ENCODE measurements at places on chromosomes 5 and 9. TPM values are rescaled to one million over a fixed set of nuclear protein-coding genes. Genes with fewer than 3 reads are reported as not detected.

Gene ZFP37
- 1.7 TPM for total RNA-seq

Gene FAM153A
- 11.4 TPM for total RNA-seq

Gene TMEM215
- not detected for total RNA-seq

DNA sequence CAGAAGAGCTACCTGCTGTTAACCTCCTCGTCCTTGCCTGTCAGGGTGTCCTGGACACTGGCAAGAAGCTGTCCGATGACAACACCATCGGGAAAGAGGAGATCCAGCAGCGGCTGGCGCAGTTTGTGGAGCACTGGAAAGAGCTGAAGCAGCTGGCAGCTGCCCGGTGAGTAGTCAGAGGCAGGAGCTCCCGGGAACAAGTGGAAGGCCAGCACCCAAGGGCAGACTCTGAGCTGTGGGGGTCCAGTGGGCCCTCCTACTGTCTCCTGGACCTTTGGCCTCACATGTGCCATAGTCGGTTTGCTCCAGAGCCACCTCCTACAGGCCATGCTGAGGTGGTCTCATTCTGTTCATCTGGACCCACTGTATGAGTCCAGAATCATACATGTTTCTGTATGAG is 38.7 kb downstream of the DYNC2I2 start:
- no peak for DNase-seq

- DNase-seq = no peak
Measured at GRCh38 chr5:115304496-115304895, 8.0 kb upstream of the CCDC112 start.

Gene GRM6
- not detected for total RNA-seq

Gene C6
- total RNA-seq = not detected

DNA sequence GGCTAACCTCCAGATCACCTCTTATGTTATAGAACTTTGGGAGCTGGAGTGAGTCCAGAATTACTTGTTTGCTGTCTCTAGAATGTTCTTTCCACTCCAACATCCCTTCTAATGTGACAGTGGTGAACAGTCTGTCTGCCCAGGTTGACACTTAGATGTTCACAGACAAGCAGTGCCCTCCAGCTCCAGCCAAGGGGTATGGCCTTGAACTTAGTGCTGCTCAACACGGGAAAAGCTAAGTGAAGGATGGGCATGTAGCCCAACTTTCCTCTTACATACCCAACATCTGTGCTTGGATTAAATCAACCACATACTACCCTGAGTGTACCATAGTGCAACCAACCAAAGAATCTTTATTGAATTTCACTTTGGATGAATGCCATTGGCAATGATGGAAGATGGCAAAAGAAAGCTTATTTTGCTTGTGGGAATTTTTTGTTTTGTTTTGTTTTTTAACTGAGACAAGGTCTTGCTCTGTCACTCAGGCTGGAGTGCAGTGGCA is 201.2 kb downstream of the NXNL2 start:
- no peak for DNase-seq

GRCh38 chr5:178551059-178551458 is 39.1 kb downstream of the COL23A1 start:
- no peak for DNase-seq

Gene CTNND2
- total RNA-seq = not detected

DNA sequence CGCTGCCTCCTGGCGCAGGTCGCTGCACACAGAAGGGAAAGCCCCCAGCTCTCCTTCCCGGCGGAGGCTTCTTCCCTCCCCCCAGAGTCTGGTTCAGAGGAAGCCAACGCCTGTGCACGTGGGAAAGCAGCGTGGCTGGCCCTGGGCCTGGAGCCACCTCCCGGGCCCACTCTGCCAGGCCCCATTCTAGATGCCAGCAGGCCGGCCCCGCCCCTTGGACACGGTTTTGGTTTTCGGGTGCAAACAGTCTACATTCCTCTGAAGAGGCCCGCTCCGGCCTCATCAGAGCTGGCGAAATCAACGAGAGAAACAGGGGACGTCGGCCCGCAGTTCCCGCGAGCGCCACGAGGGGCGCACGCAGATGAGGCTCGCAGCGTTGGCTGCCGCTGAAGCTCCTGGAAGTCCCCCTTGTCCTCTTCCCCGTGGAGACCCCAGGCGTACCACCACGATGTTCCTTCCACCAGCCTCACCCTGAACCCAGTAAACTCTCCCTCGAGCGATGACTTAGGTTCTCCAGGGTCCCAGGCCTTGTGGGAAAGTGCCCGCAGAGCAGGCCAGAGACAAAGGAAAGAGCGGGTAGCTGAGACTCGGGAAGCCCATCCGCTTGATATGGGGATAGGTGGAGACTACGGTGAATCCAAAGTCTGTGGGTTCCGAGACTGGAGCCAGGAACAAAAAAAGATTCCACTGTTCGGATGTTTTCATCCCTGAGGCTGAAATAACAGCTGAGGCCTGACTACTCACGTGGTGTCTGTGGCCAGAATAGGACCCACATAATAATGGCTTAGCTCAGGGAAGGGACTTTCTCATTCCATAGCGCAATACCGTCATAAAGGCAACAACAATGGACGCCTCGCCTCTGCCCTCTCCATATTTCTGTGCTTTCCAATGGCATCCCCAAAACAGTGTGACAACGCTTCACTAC is 64.2 kb downstream of the KLF4 start:
- peak; percentile 73 for DNase-seq

GRCh38 chr5:6090079-6090654 is 288.2 kb downstream of the MED10 start:
- no peak for DNase-seq

Gene RGMB
- total RNA-seq = 3.7 TPM

DNA sequence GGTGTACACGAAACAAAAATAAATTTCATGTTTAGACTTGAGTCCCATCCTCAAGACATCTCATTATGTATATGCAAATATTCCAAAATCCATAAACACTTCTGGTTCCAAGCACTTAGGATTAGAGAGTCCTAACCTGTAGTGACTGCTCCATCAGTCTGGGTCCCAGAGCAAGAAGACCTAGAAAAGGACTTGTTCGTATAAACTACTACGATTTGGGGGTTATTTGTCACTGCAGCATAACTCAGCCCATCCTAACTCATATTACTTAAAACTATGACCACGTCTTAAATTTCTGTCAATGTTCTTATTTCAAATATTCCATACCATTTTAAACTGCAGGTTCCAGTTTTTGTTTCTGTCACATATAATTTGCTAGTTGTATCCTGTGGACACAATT is 463.0 kb downstream of the AGTPBP1 start:
- no peak for DNase-seq

Gene ARHGEF28
- total RNA-seq = not detected

- DNase-seq = no peak
Measured at GRCh38 chr9:89000371-89000781, 9.1 kb downstream of the S1PR3 start.

GRCh38 chr9:89044881-89045280 is 53.6 kb downstream of the S1PR3 start:
- DNase-seq = no peak

DNA sequence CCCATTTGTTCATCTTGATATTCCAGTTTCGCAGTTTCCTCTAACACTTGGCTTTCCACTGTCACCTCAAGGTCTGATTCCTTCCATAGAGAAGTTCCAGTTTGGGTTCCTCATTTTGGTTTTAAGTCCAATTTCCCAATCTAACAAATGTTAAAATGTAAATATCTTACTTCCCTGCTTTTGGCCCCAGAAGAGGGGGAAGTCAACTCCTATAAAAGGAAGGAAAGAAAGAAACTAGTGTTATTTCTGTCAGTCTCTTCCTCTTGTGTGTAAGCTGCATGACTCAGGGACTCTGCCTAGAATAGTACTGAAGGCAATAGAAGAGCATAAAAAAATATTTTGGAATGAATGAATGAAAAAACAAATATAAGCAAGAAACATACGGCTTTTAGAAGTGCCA is 127.5 kb upstream of the CCNG1 start:
- no peak for DNase-seq

GRCh38 chr5:157819502-157820115 is 39.3 kb downstream of the CLINT1 start:
- DNase-seq = no peak

GRCh38 chr5:22928821-22929482 is 75.8 kb upstream of the CDH12 start:
- no peak for DNase-seq

- no peak for DNase-seq
Measured at GRCh38 chr5:117833691-117834090, 1154.7 kb downstream of the DTWD2 start.

Gene THG1L
- 32.3 TPM for total RNA-seq

DNA sequence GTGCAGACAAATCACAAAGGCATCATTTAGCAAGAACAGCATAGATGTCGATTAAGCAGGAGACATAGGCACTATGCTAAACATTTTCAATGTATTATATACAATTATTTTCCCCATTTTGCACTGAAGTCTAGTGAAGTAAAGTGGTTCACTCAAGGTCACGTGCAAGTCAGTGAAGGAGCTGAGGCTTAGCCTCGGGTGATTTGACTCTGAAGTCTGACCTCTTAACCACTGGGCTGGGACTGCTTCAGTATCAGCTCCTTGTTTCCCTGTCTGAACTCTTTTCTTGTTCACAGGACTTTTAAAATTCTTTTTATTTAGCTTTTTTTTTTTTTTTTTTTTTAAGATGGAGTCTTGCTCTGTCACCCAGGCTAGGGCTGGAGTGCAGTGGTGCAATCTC is 262.7 kb downstream of the DRD1 start:
- no peak for DNase-seq

GRCh38 chr5:174191850-174192655 is 146.5 kb downstream of the NSG2 start:
- DNase-seq = no peak

DNA sequence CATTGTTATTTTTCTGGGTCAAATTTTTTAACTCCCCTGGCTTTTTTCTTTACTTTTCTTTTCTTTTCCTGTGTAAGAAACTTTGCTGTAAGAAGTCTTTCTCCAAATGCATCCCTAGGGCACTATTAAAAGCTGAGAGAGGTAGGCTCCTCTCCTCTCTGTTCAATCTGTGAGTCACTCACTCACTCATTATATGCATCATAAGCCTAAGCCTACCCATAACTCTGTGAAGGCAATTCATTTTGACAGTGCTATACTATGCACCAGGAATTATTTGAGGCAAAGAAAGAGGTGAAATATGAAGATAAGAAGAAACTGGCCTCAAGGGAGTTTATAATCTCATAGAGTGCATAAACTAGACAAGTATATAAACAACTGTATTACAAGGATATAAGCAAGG is 67.9 kb upstream of the PRR16 start:
- DNase-seq = no peak

Gene ANKRD34B
- 0.25 TPM for total RNA-seq

GRCh38 chr5:135602882-135603721 is 24.3 kb upstream of the CXCL14 start:
- DNase-seq = no peak

DNA sequence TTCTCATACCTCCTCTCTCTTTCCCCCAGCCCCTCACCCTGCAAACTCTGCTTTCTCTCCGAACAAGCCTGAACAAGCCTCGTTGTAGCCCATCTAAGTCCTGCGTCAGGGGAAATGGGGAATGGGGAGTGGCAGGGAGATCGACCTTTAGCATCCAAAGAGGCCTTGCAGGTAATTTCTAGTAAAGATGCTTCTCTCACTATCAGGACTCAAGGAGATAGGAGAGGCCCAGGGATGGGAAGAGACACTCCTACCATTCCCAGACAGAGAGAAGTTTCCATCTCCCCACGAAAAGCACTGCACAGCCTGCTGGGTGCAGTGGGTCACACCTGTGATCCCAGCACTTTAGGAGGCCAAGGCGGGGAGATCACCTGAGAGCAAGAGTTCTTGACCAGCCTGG is 44.4 kb upstream of the CTNNA1 start:
- DNase-seq = no peak

Gene RANBP17
- not detected for total RNA-seq

DNA sequence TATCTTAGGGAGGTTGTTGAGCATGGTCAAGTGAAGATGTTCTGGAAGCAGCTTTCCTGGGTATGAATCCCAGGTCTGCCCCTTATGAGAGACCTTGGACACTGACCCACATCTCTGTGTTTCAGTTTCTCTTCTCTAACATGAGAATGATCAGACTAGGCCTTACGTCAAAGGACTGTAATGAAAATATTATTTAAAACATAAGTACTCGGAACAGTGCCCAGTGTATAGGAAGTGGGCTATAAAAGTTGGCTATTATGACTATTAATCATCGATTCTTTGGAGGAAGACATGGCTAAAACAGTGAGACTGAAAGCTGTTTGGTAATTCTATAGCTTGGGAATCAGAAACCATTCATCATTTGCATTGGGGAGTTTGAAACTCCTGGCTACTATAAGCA is 65.3 kb upstream of the MYO10 start:
- DNase-seq = no peak

Gene CARTPT
- not detected for total RNA-seq

DNA sequence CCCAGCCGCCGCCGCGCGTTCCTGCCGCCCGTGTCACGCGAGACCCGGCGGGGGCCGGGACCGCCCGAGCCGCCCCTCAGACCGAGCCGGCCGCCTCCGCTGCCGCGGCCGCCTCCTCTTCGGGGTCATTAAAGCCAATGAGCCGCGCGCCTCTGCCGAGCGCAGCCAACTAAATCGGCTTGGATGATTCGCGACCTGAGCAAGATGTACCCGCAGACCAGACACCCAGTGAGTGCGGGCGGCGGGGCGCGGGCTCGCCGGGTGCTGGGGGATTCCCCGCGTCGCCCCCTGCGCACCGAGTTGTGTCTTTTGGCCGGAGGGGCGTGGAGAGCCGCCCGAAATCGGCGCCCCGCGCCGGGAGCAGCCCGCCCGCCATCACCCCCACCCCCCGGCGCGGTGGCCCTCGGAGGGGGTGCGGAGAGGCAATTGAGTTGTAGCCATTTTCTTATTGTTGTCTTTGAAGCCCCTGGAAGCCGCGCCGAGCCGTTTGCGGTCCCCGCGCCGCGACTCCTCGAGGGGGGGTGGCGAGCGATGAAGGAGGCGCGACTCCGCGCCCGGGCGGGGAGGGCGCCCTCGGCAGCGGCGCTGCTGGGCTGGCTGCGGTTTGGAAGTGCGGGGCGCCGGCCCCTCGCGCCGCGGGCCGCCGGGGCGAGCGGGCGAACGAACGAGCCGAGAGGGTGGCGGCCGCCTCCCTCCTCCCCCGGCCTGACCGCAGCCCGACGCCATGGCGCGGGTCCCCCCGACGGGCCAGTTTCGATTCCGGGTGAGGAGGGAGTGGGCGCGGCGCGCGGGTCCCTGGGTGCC is 1.0 kb downstream of the TLE4 start:
- DNase-seq = peak; percentile 57

DNA sequence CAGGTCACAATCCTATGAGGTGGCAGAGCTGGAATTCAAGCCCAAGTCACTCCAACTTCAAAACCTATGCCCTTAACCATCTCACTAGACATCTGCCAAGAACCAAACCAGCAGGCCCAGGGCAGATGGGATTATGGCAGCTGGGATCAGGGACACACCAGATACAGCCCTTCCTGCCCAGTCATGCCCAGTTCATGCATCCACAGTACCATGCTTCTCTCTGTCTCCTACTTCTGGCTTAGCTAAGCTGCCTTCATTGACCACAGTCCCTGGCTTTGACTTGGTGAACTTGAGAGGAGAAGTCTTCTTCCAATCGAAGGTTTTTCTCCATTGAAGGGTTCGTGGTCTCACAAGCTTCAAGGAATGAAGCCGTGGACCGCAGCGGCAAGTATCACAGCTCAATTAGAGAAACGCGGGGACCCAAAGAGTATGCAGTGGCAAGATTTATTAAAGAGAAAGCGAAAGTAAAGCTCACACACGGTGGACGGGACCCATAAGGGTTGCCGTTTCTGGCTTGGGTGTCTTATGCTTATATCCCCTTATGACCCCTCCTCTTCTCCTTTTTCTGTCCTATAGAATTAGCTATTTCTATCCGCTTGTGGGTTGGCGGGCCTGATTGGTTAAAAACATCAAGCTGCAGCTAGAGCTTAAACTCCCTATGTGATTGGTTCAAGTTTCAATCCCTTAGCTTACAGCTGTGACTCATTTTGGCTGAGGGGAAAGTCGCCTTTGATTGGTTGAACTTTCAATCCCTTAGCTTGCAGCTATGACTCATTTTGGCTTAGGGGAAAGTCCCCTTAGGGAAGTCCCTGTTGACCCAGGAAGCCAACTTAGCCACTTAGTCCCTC is 101.2 kb downstream of the TRIM36 start:
- DNase-seq = no peak
